ENCODE measurements at places on chromosomes 3 and 15.

- no peak for DNase-seq
Measured at GRCh38 chr3:179544981-179545645, 17.6 kb upstream of the ACTL6A start.

DNA sequence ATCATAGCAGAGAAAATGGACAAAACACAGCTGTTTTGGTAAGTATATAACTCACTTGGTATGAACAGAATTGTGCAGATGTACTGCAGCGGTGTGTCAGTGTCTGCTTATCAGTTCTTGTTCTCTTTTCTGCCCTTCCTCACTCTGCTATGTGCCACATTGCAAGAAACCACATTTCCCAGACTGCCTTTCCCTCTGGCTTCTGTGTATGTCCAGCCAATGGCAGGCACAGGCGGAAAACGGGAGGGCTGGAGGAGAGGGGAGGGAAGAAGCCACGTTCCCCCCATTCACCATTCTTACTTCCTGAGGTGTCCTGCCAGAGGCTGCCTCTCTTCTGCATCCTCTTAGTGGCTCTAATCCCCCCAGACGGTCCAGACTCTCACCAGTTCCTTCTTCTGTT lies 15.4 kb downstream of the HHLA2 start:
- DNase-seq = no peak

- DNase-seq = peak; percentile 22
Measured at GRCh38 chr3:178084938-178085816, 451.1 kb upstream of the KCNMB2 start.

- peak; percentile 3 for DNase-seq
Measured at GRCh38 chr3:129650256-129650872, 43.9 kb upstream of the PLXND1 start.

- no peak for DNase-seq
Measured at GRCh38 chr3:13546667-13547171, 2.2 kb upstream of the FBLN2 start.

GRCh38 chr3:64578062-64578770 lies 109.6 kb downstream of the ADAMTS9 start:
- no peak for DNase-seq

- DNase-seq = no peak
Measured at GRCh38 chr3:187136936-187137335, 2.4 kb downstream of the RPL39L start.

GRCh38 chr3:165196577-165197480 lies 645 bp upstream of the SLITRK3 start:
- no peak for DNase-seq

- no peak for DNase-seq
Measured at GRCh38 chr3:140023616-140024530, 88.9 kb downstream of the CLSTN2 start.

DNA sequence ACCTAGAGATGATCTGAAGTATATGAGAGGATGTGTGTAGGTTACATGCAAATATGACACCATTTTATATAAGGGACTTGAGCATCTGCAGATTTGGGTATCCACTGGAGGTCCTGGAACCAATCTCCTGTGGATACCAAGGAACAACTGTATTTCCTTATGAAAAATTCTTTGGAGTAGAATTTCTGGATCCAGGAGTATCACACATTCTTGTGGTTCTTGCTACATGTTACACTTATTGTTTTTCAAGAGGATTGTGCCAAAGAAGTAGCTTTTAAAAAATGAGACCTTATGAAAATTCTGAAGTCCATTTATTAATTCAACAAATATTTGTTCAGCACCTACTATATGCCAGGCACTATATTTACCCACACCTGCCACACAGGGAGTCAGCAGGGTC lies 15.7 kb upstream of the TBC1D23 start:
- no peak for DNase-seq

- DNase-seq = no peak
Measured at GRCh38 chr3:141457624-141458236, 29.1 kb upstream of the RASA2 start.

GRCh38 chr15:69647142-69647513 lies 194.5 kb downstream of the RPLP1 start:
- no peak for DNase-seq

GRCh38 chr15:89714775-89715174 lies 24.2 kb downstream of the WDR93 start:
- DNase-seq = no peak

DNA sequence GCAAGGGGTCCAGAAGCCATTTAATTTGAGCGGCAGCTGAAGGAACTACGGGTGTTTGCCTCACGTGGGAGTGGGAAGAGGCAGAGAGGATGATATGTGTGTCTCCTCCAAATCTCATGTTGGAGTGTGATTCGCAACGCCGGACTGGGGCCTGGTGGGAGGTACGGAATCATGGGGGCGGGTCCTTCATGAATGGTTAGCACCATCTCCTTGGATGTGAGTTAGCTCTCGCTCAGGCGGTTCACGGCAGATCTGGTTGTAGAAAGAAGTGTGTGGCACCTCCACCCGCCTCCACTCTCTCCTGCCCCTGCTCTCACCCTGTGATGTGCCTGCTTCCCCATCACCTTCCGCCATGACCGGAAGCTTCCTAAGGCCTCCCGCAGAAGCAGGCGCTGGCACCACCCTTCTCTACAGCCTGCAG lies 25.4 kb downstream of the XXYLT1 start:
- DNase-seq = no peak

GRCh38 chr3:175777495-175777894 lies 918.4 kb downstream of the NAALADL2 start:
- no peak for DNase-seq

GRCh38 chr15:42199126-42199525 lies 9.0 kb downstream of the VPS39 start:
- DNase-seq = no peak

- DNase-seq = no peak
Measured at GRCh38 chr3:42763021-42763420, 10.0 kb downstream of the CCDC13 start.

- DNase-seq = no peak
Measured at GRCh38 chr15:57146506-57147201, 228.2 kb downstream of the TCF12 start.

- DNase-seq = no peak
Measured at GRCh38 chr3:155382396-155383042, 89.0 kb upstream of the STRIT1 start.

DNA sequence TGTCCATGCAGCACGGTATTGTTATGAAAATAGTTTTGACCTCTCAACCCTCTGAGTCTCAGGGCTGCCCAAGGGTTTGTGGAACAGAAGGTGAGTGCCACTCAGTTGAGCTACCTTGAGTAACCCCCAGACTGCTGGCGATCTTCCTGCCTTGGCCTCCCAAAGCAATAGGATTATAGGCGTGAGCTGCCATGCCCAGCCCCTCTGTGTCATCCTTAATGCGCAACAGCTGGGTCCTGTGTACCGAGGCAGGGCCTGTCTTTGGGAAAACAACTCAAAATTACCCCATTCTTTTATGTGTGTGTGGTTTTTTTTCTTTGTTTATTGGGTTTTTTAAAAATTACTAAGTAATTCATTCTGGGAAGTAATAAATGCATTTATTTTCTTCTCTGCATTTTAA lies 78.3 kb upstream of the TPM1 start:
- DNase-seq = no peak

DNA sequence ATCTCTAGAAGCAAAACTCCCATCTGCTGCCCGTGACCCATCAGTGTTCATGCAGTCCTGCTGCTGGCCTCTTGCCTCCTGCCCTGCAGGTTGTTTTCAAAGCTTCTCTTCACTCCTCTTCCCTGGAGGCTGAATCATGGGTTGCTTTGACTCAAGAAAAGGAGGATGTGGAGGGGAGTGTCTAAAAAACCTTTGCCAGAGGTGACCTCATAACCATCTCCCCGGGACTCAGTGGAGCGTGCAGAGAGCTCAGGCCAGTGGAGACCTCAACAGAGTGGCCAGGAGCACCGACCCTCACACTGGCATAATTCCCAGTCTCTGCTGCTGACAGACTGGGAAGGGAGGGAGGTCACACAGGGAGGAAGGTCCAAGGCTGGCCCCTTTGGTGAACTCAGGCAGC lies 60.9 kb upstream of the ITGA11 start:
- DNase-seq = no peak

- DNase-seq = no peak
Measured at GRCh38 chr3:36560685-36561084, 180.4 kb downstream of the STAC start.

DNA sequence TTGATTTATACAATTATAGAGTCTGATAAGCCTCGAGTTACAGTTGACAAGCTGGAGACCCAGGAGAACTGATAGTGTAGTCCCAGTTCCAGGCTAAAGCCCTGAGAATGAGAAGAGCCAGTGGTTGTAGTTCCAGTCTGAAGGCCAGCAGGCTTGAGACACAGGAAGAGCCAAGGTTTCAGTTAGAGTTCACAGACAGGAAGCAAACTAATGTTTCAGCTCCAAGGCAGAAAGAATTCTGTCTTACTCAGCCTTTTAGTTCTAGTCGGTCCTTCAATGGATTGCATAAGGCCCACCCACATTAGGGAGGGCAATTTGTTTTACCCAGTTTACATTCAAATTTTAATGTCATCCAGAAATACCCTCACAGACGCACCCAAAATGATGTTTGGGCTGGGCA lies 102.7 kb downstream of the CDIN1 start:
- no peak for DNase-seq

GRCh38 chr15:94290730-94291129 lies 59.4 kb downstream of the MCTP2 start:
- DNase-seq = no peak

DNA sequence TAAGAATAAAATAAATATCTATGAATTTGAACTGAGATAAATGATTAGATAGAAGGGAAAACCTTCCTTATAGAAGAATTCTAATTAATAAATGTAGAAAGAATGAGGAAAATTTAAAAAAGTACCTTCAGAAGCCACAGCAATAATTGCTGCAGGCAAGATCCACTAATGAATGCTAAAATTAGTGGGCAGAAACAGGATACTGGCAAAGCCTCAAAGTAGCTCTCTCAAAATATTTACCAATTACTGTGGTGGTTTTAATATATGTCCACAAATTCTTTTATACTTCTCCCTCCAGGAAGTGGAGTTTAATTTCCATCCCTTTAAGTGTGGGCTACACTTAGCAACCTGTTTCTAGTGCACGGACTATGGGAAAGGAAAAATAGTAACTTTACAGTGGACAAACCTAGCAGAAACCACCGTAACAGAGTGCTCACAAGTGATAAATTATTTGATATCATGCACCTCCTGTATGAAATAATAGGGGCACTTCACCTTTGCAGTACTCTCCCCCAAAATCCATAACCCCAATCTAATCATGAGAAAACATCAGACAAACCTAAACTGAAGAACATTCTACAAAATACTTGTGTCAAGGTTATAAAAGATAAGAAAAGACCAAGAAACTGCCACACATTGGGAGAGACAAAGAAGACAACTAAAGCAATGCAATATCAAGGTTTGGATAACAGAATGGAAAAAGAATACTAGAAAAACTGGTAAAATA lies 6.8 kb downstream of the PEAK1 start:
- no peak for DNase-seq

DNA sequence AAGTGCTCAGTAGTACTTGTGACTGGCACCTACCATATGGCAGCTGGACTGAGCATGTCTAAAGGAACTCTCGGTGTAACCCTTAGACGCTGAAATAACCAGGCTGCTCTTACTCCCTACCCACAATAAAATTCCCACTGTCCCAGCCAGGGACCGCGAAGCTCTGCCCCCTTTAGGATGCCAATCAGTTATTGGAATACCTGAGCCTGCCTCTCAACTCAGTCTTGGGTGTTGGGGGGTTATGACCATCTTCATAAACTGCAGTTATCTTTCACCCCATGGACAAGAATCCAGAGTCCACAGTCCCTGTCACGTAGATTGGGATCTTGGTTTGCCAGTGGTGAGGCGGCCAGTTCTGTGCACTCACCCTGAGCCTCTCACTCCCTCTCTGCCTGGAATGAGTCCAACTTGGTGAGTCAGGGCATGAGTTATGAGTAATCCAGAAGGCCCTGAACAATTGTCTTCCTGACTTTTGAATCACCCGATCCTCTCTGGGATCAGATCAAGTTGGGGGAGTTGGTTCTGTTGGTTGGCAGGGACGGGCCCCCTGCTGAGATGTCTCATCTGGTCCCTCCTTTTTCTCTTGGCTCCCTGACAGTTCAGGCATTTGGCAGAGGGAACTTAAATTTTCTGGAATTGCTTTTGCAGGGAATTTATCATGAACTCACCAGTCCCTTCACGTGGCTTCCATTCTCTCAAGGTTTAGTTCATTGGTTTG lies 120.1 kb upstream of the UBE2E1 start:
- no peak for DNase-seq

DNA sequence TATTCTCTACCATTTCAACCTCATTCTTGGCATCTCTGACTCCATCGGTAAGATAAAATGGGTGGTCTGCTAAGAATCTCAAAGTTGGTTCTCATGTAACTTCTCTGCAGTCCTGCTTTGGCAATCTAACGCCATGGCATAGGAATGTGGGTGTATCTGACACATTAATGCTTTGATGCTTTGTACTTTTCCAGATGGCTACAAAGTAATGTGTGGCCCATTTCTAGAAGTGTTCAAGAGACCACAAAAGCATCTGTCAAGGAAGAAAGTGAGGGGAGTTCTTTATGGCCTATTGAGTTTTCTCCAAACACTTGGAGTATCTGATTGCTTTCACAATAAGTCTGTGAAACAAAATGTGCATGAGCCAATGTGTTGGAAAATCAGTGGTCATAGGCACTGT lies 339.9 kb upstream of the TGFBR2 start:
- no peak for DNase-seq

GRCh38 chr3:27385504-27385903 lies 16.3 kb upstream of the NEK10 start:
- DNase-seq = no peak

DNA sequence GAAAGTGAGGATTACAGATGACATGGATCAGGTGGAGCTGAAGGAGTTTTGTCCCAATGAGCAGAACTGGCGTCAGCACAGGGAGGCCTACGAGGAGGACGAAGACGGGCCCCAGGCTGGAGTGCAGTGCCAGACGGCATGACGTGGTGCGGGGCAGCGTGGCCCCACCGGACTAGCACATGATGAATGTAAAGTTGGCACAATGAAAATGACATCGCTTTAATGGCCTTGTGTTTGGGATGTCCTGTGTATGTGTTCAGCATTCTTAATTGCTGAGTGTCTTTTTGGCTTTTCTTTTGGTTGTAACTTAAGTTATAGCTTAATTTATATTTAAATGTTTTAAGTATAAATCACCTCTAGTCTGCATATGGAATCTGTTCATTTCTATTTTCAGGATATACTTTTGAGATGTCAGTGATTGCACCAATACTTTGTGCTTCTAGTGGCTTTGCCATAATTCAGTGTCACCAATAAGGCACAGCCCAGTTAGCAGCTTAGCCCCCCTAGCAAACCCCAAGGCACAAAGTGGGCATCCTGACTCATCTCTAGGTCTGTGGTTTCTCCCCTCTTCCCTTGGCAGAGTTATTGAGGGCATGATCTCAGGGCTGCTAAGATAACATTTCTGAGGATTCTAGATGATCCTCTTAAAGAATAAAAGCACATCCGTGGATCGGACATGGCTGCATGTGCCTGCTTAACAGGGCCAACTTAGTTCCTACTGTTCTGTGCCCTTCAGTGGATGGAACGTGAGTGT lies 16.1 kb downstream of the DNAJA4 start:
- DNase-seq = no peak

GRCh38 chr3:152916753-152917279 lies 81.9 kb downstream of the P2RY1 start:
- no peak for DNase-seq

GRCh38 chr3:134350861-134351311 lies 23.4 kb downstream of the AMOTL2 start:
- DNase-seq = no peak

Data from activated naive CD4-positive, alpha-beta T cell (primary cell).